SK-MEL-5 (cell line): ENCODE measurements at places on chromosomes 4 and X. TPM values are rescaled to one million over a fixed set of nuclear protein-coding genes. Genes with fewer than 3 reads are reported as not detected.

IL13RA2 gene
- total RNA-seq = 206 and 223 TPM in 2 replicates

TRIM61 gene
- not detected in 2 replicates for total RNA-seq

GRCh38 chr4:110795971-110796370 lies 173.1 kb upstream of the PITX2 start:
- DNase-seq = no peak

SPANXA1 gene
- total RNA-seq = 0.43 TPM in 1 of 2 replicates, not detected in the other

DNA sequence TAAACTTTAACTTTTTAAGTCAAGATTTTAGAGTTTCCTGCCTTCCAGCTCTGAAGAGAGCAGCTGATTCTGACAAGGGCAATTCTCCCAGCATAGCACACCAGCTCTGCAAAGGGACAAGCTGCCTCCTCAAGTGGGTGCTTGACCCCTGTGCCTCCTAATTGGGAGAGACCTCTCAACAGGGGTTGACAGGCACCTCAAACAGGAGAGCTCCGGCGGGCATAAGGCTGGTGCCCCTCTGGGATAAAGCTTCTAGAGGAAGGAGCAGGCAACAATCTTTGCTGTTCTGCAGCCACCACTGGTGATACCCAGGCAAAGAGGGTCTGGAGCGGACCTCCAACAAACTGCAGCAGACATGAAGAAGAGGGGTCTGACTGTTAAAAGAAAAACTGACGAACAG lies 872.9 kb upstream of the PCDH10 start:
- DNase-seq = no peak

GRCh38 chr4:64539234-64539849 lies 130.1 kb upstream of the TECRL start:
- peak; percentile 71 for DNase-seq

DNA sequence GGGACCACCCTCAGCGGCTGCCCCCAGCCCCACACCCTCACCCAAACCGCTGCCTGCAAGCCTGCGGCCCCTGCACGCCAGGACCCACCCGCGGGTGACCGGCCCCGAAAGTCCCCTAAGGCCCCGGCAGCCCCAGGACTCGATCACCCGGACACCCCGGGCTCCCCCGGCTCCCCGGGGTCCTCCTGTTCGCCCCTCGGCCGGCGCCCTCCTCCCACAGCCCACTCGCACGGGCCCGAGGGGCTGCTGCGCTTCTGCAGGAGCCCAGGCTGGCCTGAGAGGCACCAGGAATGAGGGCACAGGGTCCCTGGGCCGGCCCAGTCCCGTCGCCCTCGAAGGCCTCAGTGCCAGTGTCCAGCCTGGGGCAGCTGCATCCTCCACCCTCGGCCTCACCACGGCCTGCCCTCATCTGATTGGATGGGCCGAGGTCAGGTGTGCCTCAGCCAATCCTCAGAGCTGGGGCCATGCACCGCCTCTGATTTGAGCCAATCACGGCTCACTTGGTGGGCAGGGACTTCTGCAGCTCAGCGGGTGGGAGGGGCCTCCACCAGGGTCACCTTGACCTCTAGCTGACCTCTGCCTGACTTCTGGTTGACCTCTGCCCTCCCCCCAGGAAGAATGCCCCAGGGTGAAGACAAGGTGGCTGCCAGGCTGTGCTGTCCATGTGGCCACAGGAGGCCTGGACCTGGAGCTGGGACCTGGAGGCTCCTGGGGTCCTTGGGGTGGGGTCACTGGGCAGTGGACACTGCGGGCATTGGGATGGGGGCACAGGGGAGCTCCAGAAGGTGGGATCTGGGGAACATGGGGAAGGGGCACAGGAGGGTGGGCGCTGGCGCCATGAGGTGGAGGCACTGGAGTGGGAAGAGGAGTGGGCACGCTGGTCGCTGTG lies 97.6 kb upstream of the NKX1-1 start:
- DNase-seq = no peak

SAGE1 gene
- total RNA-seq = 20.4 and 22.8 TPM in 2 replicates

GRCh38 chrX:23890933-23891332 lies 16.8 kb downstream of the APOO start:
- no peak for DNase-seq

DNA sequence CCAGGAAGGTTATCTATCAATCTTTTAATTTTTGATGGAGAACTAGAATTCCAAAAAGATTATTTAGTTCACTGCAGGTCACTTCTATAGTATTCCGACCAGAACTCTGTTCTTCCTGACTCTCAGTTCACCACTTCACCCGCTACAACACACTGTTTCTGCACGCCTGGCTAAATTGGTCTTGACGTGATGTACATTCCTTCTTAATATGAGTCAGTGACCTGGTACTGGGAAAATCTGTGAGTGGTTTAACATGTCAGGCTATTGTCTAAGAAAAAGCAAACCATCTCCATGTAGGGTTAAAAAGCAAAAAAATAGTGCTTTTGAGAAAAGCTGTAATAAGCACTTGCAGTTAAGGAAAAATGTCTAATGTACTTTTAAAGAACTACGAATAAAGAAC lies 120.4 kb downstream of the NDST3 start:
- DNase-seq = no peak

- no peak for DNase-seq
Measured at GRCh38 chrX:110491846-110492620, 133.4 kb downstream of the RTL9 start.

NHS gene
- 0.05 TPM in 1 of 2 replicates, not detected in the other for total RNA-seq

DNA sequence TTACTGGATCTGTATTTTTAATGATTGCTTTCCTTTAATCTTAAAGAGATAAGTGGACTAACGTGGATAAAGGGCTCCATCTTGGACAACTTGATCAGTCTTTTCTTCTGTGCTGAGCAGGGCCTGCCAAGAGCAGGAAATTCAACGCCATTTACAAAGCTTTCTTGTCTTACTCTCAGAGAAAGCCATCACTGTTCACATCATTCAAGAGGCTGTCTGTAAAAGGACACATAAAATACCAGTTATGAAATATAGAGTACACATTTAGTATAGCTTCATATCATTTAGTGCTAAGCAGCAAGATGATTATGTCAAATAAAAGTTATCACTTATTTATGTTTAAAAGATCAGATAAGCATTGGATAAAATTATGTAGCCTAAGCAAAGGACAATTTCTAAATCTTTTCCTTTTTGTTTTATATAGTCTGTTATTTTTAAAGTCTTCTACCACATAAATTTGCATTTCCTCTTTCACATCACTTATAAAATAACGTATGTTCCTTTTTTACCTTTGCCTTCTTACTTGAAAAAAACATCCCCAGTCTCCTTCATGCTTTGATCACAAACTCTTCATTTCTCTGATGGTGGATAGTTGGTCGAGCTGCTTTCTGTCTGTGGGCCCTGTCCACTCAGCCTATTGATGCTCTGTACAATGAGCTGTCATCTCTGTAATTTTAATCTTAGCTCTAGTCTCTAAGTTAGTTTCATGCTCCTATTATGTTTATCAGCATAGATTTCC lies 2.1 kb upstream of the CCNG2 start:
- DNase-seq = peak; percentile 56

FGFR3 gene
- 0.03 and 0.32 TPM in 2 replicates for total RNA-seq

DNA sequence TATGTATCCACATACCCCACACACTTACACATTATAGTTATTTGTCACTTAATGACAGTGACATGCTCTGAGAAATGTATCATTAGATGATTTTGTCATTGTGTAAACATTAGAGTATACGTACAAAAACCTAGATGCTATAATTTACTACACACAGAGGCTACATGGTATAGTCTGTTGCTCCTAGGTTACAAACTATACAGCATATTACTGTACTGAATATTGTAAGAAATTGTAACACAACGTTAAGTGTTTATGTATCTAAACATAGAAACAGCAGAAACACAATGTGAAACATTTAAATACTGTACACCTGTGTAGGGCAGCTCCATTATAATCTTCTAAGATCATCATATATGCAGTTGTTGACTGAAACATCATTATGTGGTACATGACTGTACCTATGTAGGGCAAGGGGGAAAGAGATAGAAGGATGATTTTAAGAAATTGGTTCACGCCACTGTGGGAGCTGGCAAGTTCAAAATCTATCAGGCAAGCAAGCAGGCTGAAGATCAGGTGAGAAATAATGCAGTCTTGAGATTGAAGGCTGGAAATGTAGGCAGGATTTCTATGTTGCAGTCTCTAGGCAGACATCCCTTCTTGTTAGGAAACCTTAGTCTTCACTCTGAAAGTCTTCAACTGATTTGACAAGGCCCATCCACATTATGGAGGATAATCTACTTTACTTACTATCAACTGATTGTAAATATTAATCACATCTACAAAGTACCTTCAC lies 78.0 kb upstream of the CPEB2 start:
- no peak for DNase-seq

- no peak for DNase-seq
Measured at GRCh38 chr4:71261633-71262121, 77.1 kb upstream of the SLC4A4 start.

DNA sequence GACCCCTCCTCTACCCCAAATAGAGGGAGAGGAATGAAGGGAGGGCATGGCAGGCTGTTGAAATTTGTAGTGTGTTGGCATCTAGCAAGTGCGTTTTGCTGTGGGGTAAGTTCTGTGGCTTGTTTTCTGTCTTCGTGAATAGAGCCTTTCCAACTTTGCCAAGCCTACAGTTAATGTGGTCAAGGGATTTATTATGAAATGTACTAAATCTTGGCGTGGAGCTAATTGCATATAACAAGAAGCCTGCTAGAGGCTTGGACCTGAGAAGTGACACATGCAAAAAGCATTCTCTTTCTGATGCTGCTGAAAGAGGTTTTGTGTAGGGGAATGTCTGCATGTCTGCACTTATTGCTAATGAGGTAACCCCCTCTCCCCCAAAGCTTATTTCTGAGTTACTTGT lies 132.2 kb downstream of the BMPR1B start:
- DNase-seq = peak; percentile 44

- no peak for DNase-seq
Measured at GRCh38 chr4:183599284-183599683, 59.7 kb downstream of the RWDD4 start.

GRCh38 chrX:140053846-140054245 lies 88.5 kb upstream of the CXorf66 start:
- no peak for DNase-seq

DNA sequence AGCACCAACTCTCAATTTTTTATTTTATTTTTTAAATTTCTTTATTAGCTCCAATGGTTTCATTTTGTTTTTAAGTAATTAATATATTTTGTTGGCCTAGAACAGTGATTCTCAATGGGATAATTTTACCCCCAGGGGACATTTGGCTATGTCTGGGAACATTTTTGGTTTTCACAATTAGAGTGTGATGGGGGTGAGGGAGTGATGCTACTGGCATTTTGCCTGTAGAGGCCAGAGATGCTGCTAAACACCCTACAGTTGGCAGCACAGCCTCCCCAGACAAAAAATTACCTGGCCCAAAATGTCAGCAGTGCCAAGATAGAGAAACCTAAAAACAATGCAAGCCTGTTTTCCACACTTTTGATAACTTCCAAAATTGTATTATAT lies 64.6 kb downstream of the HHIP start:
- no peak for DNase-seq

DNA sequence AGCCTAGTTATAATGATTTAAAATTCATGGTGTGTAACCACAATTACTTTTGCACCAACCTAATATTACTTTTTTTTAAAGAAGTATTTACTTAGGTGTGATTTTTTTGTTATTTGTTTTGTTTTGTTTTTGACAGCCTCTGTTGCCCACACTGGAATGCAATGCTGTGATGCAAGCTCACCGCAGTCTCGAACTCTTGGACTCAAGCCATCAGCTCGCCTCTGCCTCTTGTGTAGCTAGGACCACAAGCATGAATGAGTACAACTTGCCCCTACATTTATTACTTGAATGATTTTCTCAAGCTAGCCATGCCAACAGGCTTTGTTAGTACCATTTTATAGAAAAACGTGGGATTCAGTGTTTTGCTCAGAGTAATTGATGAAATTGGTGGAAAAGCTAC lies 488.8 kb upstream of the CPEB2 start:
- DNase-seq = no peak

RXFP1 gene
- 0.24 TPM in 1 of 2 replicates, not detected in the other for total RNA-seq

DNA sequence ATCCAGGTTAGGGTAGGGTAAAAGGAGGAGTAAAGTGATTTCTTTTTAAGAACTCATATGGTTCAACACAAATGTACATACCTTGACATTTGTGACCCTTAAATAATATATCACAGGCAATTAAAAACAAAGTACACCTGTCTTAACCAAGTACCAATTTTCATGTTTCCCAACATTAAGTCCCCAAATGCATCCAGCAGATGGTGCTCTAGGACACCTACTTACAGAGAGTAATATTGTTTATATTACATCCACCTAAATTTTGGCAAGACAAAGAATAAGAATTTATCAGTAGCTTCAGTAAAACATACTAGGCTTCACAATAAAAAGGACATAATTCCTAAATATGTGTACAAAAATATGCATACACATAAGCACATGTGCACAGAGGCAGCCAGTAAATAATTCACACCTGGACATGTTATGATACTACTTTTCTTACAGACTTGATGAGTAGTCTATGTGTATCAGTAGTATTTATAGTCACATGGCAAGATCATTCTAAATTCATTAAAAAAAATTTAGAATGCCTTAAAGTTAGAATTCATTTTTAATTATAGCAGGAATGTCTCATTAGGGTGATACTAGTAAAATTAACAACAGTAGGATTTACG lies 219.7 kb downstream of the DCLK2 start:
- peak; percentile 52 for DNase-seq

DNA sequence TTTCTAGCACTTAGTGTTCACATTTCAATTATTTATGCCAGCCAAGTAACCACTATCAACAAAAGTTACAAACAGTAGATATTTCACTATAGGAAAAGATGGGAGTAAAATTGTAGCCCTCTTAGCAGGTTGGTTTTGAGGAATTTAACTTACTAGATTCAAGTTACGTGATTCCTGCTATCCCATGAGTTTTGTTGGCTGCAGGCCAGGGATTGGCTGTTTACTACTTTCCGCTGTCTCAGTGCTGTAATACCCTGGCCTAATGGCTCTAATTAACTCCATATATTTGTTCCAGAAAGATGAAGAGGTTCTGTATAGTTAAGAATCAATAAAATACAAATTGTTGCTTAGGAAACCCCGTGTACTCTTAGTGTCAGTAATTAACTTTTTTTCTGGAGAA lies 55.5 kb upstream of the MAGED1 start:
- DNase-seq = peak; percentile 29

DNA sequence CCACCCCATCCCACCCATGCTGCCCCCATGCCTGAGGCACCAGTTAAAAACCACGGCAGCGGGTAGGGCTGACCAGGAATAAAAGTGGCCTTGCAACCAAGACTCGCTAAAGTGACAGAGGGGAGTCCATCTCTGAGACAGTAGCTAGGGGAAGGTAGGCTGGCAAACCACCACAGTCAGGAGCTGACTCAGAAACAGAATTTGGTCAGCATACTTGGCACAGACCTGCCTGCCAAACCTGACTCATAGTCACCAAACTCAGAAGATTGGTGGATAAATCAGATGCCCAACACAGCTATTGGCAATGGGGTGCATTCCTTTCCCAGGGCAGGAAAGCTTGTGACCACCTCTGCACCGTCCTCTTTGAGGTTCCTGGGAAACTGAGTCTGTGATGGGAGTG lies 193.8 kb downstream of the BCOR start:
- no peak for DNase-seq
